Stimulated activated CD8-positive, alpha-beta memory T cell treated with anti-CD3 and anti-CD28 coated beads, Interleukin-4, amount 100 ng/mL, for 1 hour (primary cell): ENCODE measurements at places on chromosomes 3 and 15.

DNA sequence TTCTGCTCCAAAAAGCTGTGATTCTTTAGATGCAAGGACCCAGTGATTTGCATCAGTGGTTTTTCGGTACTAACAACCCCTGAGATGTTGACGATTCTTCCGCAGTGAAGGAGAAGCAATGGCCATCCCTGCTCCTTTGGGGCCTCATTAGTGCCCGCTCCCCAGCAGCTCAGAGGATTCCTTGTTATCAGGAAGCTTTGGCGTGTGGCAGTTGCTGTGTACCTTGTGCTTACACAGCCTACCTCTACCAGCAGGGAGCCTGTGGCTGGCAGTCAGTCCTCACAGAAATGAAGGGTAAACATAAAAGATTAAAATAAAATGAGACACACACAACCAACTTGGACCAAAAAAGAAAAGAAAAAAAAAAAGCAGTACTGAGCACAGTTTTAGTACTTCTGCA is 55.2 kb downstream of the CNTN3 start:
- no peak for DNase-seq

GRCh38 chr15:96031426-96032110 is 298.9 kb upstream of the NR2F2 start:
- no peak for DNase-seq

- DNase-seq: no peak
Observed at GRCh38 chr3:128432301-128432970, 34.3 kb downstream of the DNAJB8 start.

DNA sequence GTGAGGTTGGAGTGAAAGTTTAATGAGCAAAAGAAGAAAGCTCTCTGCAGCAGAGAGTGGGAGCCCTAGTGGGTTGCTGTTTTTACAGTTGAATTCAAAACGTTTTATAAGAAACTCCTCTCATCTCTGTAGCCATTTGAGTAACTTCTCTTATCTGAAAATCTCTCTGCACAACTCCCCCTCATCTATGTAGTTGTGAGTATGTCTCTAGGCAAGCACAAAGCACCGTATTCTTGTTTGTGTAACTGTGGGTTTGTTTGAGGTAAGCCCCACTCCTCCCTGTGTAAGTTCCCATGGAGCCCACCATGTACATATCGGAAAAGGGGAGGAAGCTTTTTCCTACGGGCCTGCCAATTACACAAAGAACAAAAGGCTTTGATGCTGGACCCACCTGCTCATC is 56.5 kb upstream of the GOLGA6L2 start:
- no peak for DNase-seq

DNA sequence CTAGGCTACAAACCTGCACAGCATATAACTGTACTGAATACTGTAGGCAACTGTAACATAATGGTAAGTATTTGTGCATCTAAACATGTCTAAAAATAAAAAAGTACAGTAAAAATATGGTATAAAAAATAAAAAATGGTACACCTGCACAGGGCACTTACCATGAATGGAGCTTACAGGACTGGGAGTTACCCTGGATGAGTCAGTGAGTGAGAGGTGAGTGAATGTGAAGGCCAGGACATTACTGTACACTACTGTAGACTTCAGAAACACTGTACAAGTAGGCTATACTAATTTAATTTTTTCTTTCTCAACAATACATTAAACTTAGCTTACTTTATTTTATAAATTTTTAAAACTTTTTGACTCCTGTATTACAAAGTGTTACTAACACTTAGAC is 265.3 kb downstream of the KLF13 start:
- no peak for DNase-seq

DNA sequence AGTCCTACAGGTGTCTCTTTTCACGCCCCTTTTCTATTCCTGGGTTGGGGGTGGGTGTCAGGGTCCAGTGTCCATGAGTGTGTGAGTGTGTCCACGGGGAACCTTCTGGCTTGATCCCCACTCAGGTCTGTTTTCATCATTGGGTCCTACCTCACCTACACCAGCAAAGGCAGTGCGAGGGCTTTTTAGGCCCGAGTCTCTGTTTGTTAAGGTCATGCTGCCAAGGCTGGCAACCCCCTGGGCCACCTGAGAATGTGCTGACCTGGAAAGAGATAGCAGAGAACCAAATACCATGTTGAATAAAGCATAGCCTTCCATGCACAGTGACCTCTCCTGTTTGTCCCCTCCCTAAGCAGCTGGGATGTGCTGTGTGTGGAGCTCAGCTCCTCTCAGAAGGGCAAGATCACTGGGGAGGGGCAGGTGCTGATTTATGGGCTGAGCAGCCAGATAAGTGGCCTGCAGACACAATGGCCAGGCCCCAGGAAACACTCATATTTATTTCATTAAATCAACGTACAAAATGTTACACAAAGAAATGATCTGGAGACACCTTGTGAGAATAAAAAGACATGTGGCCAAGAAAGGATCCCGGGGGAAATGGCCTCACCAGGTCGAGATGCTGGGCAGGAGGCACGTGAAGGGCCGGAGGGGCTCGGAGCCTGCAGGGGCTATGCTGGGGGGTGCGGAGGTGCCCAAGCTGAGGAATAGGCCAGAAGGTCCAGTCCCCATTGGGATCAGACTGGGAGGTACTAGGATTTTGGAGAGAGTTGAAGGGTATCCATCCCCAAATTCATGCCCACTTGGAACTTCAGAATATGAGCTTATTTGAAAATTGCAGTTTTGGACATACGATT is 36.1 kb downstream of the RAB6B start:
- DNase-seq: no peak

DNA sequence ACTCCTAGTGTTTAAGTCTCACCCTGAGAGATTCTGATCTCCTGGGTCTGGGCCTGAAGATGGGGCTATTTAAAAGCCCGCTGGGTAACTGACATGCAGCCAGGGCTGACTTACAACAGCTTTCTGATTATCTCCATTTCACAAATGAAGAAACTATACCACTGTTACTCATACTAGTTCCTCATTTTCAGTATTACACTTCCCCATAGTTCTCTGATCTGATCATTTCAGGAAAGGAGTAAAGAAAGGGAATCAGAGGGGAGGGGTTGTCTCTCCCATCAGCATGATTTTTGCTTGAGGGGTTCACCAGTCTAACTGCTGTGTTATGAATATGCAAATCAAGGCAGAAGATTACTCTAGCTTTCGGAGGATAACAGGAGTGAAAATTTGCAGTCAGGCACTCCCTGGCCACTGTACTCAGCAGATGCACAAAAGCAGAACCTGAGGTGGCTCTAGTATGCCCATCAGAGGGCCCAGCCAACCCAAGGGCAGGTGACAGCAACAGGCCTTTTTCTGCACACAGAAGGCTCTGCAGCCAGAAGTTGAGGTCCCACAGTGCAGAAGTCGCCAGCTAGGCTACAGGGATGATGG is 59.4 kb downstream of the DAPK2 start:
- DNase-seq: no peak
